ENCODE measurements at places on chromosomes 1 and 21.

- no peak for DNase-seq
Observed at GRCh38 chr1:24020025-24020424, 39.9 kb upstream of the SRSF10 start.

DNA sequence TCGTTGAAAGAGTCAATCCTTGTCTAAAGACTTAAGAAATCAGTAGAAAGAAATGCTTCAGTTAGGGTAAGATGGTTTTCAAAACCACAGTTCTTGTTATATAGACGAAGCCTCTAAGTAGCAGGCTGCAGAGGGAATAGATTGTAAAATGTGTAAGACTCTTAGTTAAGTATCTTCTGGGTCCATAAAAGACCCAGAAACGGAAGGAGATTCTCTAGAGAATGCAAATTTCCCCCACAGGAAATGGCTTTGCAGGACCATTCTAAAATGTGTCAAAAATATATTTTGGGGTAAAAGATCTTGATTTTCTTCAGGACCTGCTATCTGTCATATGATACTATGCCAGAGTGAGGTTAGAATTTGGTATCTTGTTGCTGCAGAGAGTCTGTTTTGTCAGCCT, 13.4 kb downstream of the OR2T1 start:
- no peak for DNase-seq

- DNase-seq: no peak
Observed at GRCh38 chr1:235745503-235746136, 96.0 kb upstream of the GNG4 start.

- DNase-seq: no peak
Observed at GRCh38 chr1:79775402-79775801, 768.9 kb upstream of the ADGRL4 start.

GRCh38 chr1:8720347-8720746, 97.1 kb downstream of the RERE start:
- DNase-seq: no peak

DNA sequence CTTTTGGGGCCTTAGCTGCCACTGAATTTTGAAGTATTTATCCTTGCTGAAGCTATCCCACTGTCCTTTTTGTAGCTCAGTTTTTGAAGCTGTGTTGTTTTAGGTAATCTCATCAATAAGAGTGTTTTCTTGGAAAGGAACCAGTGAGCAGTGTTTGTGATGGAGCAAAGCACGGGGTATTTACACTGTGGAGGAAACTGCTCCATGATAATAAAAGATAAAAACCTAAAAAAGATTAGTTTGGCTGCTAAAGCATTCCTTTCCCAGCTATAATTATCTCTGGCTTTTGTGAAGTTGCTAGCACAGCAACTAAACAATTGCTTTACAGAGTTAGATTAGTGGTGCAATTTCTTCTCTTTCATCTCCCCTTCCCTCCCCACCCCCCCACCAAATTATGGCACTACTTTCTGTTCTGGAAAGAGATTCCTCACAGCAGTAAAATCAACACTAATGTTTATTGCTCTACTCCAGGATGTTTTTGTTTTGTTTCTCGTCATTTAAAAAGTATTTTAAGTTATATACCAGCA, 21.5 kb downstream of the SRRM1 start:
- DNase-seq: no peak

DNA sequence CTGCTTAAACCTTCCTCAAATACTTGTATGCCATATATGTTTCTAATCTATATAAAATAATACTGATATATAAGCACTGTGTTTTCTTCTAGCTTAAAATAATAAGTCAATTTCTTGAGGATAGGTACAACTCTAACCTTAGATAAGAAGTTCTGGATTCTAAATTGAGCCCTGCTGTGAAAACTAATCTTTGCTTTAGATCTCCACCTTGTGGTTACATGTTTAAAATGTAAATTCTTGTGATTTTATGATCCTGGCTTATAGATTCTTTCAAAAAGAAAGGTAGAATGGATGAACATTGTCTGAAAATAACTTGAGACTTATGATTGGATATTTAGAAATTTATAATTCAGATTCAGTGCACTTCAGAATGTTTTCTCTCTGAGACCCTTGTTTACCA, 38.9 kb upstream of the HMCN1 start:
- DNase-seq: no peak

- DNase-seq: no peak
Observed at GRCh38 chr1:199522338-199522737, 505.2 kb upstream of the NR5A2 start.

DNA sequence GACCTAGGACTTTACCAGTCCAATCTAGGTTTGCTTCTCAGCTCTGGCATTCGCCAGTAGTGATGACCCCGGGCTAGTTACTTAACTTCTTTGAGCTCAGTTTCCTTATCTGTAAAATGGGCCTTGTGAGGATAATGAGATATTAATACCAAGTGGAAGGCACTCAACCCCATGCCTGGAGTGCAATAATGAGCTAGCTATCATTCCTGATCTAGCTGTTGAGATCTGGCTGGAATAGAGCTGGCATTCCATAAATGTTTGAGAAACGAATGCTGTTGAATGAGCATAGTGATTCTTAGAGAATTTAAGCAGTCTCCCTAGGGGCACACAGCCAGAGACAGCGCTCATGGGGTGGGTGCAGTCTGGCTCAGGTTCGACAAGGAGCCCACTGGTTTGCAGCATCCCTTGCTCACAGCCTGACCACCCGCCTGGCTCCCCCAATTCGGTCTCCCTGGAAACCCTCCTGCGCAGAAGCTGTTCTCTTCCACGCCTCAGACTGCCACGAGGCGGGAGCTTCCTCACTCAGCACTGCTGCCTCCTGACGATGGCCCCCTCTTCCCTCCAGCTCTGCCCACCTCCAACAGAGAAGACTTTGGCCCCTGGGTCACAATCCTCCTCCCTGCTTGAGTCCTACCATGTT, 32.5 kb downstream of the DHCR24 start:
- DNase-seq: no peak

DNA sequence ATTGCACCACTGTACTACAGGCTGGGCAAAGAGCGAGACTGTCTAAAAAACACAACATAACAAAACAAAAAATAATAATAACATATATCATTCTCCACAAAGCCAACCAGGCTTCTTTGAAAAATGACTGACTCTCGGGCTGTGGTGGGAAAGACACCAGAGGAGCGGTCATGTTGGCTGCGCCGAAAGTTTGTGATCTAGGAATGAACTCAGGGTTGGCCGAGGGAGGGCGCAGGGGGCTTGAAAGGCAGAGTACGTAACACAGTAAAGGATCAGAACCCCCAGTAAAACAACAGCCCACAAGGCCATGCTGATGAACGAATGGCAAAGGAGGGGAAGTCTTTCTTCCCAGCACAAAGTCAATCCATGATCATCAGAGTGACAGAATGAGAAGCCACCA, 4.7 kb downstream of the SLC35E2B start:
- DNase-seq: no peak

DNA sequence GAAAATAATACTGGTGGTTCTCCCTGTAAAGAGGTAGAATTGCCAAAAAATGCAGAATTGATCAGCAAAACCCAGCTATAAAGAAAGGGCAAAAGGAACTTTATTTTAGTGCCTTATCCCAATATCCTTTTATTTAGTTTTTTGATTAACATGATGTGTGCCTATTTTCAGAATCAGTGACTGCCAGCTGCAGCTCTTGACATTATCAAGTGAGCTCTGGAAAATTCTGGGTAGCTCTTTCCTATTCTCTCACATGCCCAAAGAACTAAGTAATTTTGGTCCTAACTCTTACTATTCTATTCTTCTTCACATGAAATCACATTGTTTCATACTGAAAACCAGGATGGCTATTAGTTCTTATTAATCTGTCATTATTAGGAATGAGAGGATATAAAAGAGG, 22.1 kb downstream of the WNT2B start:
- DNase-seq: no peak

GRCh38 chr1:210369425-210369824, 40.7 kb downstream of the HHAT start:
- DNase-seq: no peak

Data from NCI-H2081 (cell line).